Testis (tissue), 5 donors: ENCODE measurements at places on chromosomes 2 and 18. TPM values are rescaled to one million over a fixed set of nuclear protein-coding genes. Genes with fewer than 3 reads are reported as not detected.
A peak's percentile ranks its signal among the peaks of the same experiment; 100 is the strongest.

- no peaks in the 10 kb centered on the region for H3K36me3 ChIP-seq
- H3K27ac ChIP-seq: no peak overlapping the region
- no peak overlapping the region for H3K4me3 ChIP-seq
Observed at GRCh38 chr2:65165558-65165957, 35.7 kb upstream of the RAB1A start.

Gene G6PC2
- total RNA-seq: 1.1 TPM

- no peaks in the 10 kb centered on the region for H3K27me3 ChIP-seq
- H3K27ac ChIP-seq: no peak overlapping the region
- H3K4me1 ChIP-seq: no peaks in the 10 kb centered on the region
- no peaks in the 10 kb centered on the region for H3K36me3 ChIP-seq
- no peak for DNase-seq
Observed at GRCh38 chr2:156003780-156004179, 328.7 kb downstream of the NR4A2 start.

Gene C1GALT1C1L
- 5.8 TPM for total RNA-seq

Gene BOLL
- total RNA-seq: 65.0 TPM

DNA sequence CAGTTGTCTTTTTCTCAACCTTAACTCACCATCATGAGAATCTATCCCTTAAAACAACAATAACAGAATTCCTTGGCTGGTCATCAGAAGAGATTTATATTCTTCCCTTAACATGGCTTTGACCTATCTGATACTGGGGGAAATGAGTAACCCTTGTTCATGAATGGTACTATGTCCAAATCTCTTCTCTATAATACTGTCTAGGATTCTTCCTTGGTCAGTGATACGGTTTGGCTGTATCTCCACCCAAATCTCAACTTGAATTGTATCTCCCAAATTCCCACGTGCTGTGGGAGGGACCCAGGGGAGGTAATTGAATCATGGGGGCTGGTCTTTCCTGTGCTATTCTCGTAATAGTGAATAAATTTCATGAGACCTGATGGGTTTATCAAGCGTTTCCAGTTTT is 282.0 kb upstream of the SIX2 start:
- no peaks in the 10 kb centered on the region for H3K36me3 ChIP-seq
- H3K4me1 ChIP-seq: no peaks in the 10 kb centered on the region
- no peaks in the 10 kb centered on the region for H3K27me3 ChIP-seq
- no peak overlapping the region for H3K4me3 ChIP-seq
- no peak overlapping the region for H3K27ac ChIP-seq
- DNase-seq: no peak

DNA sequence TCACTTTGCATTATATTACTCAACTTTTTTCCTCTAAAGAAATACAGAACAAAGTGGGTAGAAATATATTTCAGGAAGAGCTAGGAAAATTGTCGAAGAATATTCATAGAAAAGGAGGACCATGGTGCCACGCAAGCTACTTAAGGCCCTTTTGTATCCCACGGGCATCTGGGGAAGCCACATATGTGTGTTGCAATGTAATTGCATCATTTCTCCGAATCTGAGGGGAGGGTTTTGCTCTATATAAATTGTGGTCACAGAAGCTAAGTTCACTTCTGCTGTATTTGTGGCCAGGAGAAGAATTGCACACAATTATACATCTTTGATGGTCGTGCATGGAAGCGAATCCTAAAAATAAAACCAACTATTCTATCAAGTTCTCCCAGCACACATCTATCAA is 360.3 kb downstream of the IRS1 start:
- no peak overlapping the region for H3K27ac ChIP-seq
- no peaks in the 10 kb centered on the region for H3K36me3 ChIP-seq
- no peak overlapping the region for H3K4me3 ChIP-seq

DNA sequence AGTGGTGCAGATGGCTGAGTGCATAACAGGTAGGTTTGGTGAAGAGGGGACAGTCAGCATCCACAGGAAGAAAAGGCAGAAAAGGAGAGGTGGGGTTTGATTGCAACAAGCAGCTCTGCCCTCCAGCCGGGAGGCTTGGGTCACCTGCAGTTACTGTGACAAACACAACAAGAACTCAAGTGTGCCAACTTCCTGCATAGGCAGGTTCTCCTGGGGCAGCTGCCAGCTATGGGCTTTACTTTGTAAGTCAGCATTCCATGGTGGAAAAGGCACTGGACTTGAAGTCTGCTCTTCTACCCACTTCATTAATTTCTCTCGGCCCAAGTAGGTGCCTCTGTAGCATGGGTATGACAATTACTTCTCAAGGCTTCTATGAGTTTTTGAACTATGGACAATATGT is 98.9 kb downstream of the MYT1L start:
- H3K27me3 ChIP-seq: no peaks in the 10 kb centered on the region
- no peak overlapping the region for H3K27ac ChIP-seq
- H3K4me3 ChIP-seq: no peak overlapping the region

DNA sequence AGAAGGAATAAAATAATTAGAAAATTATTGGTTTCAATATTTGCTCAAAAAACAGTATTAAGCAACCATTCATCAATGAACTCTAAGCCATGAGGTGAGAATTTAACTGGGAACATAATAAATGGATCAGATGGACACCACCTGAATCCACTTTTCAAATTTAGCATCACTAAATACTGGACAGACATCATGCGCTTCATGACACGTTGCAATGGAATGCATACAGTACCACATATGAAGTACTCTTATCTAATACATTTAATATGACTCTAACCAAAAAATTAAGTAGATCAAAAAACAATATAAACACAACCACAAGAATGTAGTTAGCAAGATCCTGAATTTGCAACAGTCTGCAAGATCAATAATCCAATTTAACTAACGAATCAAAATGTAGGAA is 76.6 kb downstream of the COBLL1 start:
- DNase-seq: no peak
- no peaks in the 10 kb centered on the region for H3K4me1 ChIP-seq
- no peak overlapping the region for H3K27ac ChIP-seq
- H3K27me3 ChIP-seq: no peaks in the 10 kb centered on the region
- H3K36me3 ChIP-seq: no peaks in the 10 kb centered on the region

GRCh38 chr2:226550801-226551200 is 248.8 kb downstream of the IRS1 start:
- H3K4me3 ChIP-seq: no peak overlapping the region
- H3K27me3 ChIP-seq: no peaks in the 10 kb centered on the region
- no peak overlapping the region for H3K27ac ChIP-seq
- no peak for DNase-seq
- peaks cover 4% of the 10 kb centered on the region for H3K4me1 ChIP-seq
- no peaks in the 10 kb centered on the region for H3K36me3 ChIP-seq

Gene TUBB8B
- total RNA-seq: 8.0 TPM

- no peak overlapping the region for H3K4me3 ChIP-seq
- H3K4me1 ChIP-seq: peaks cover 14% of the 10 kb centered on the region
- H3K27me3 ChIP-seq: no peaks in the 10 kb centered on the region
- DNase-seq: no peak
- H3K27ac ChIP-seq: no peak overlapping the region
Observed at GRCh38 chr2:3647831-3648651, 10.0 kb upstream of the ALLC start.

DNA sequence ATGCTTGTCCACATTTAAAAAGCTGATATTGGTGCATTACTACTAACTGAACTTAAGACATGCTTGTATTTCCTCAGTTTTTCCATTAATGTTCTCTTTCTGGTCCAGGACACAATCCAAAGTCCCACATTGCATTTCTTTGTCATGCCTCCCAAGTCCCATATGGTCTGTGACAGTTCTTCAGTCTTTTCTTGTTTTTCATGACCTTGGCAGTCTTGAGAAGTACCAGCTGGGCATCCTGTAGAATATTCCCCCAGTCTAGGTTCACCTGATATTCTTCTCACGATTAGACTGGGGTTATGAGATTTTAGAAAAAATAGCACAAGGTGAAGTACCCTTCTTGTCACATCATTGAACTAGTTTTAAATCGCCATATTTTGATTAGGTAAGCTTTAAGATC is 10.3 kb upstream of the ZBTB14 start:
- no peak overlapping the region for H3K27ac ChIP-seq
- no peaks in the 10 kb centered on the region for H3K36me3 ChIP-seq
- DNase-seq: no peak
- H3K4me3 ChIP-seq: no peak overlapping the region
- no peaks in the 10 kb centered on the region for H3K27me3 ChIP-seq

DNA sequence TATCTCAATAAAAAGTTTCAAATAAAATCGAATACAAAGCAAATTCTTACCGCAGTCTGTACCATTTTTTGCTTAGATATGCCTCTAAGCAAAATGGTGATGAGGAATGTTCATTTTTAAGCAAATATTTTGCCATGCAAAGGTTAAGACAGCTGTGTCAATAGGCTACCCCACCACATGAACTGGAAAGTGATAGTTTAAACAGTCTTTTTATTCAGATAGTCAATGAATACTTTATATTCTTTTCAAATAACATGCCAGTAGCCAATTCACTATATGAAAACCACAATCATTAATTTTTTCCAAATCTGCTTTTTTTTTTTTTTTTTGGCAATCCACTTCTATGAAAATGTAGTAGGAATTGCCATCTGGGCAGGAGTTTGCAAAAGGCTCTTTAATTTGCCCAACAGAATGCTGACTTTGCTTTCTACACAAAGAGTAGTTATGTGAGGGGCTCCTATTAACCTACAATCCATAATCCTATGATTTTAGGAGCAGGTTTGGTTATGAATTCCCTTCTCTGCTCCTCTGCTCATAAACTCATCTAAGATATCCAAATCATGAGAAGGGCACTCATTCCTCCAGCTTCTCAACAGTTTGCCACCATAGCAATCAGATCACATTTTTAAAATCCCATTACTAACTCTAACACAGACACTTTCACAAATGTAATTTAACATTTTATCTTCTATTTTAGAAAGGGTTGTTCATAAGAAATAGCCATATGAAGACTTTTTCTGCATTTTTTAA is 69.2 kb downstream of the SLC40A1 start:
- H3K27me3 ChIP-seq: no peaks in the 10 kb centered on the region
- H3K36me3 ChIP-seq: no peaks in the 10 kb centered on the region
- no peak overlapping the region for H3K27ac ChIP-seq
- H3K4me3 ChIP-seq: no peak overlapping the region
- DNase-seq: no peak

Gene CNTNAP5
- total RNA-seq: 0.39 TPM

Gene RALB
- total RNA-seq: 91.6 TPM

Gene TLK1
- 112 TPM for total RNA-seq

Gene ANAPC1
- total RNA-seq: 77.2 TPM

Gene C2orf92
- 27.8 TPM for total RNA-seq

GRCh38 chr2:207328944-207329386 is 163.2 kb upstream of the KLF7 start:
- H3K36me3 ChIP-seq: no peaks in the 10 kb centered on the region
- no peaks in the 10 kb centered on the region for H3K27me3 ChIP-seq
- no peaks in the 10 kb centered on the region for H3K4me1 ChIP-seq
- H3K4me3 ChIP-seq: no peak overlapping the region
- no peak overlapping the region for H3K27ac ChIP-seq

DNA sequence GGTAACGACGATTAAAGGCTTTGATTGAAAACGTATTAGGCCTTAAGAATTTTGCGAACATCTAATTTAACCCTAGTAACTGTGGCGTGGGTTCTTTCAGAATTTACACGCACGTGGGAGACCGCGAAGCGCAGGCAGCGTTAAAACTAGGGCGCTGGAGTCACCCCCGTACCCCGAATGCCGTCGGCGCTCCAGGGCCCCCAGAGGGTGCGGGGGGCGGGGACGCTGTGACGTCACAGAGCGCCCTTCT is 673 bp upstream of the SMCHD1 start:
- H3K27me3 ChIP-seq: no peaks in the 10 kb centered on the region
- peak overlapping the region; percentile 89 for H3K4me3 ChIP-seq

- no peak for DNase-seq
- H3K27ac ChIP-seq: no peak overlapping the region
- no peaks in the 10 kb centered on the region for H3K27me3 ChIP-seq
- H3K4me1 ChIP-seq: peaks cover 38% of the 10 kb centered on the region
Observed at GRCh38 chr2:240246173-240246820, 105.8 kb upstream of the OTOS start.

Gene CDH7
- 1.2 TPM for total RNA-seq

- peak; percentile 29 for DNase-seq
- no peaks in the 10 kb centered on the region for H3K27me3 ChIP-seq
- H3K4me3 ChIP-seq: no peak overlapping the region
- H3K27ac ChIP-seq: no peak overlapping the region
- H3K4me1 ChIP-seq: no peaks in the 10 kb centered on the region
- H3K36me3 ChIP-seq: no peaks in the 10 kb centered on the region
Observed at GRCh38 chr2:173750353-173750801, 214.8 kb downstream of the SP3 start.
